Dermis lymphatic vessel endothelial cell (primary cell): ENCODE measurements at places on chromosomes 3 and 15. TPM values are rescaled to one million over a fixed set of nuclear protein-coding genes. Genes with fewer than 3 reads are reported as not detected.

The SPESP1 gene
- total RNA-seq: 2.6 and 4.4 TPM in 2 replicates

The SLC28A2 gene
- not detected in 2 replicates for total RNA-seq

The HGD gene
- 0.11 and 0.26 TPM in 2 replicates for total RNA-seq

The GOLGA6A gene
- not detected in 2 replicates for total RNA-seq

The GAP43 gene
- not detected in 2 replicates for total RNA-seq

The PRRT3 gene
- 0.52 and 0.54 TPM in 2 replicates for total RNA-seq

The CPA3 gene
- total RNA-seq: not detected in 2 replicates

The MFAP1 gene
- total RNA-seq: 18.3 and 22.8 TPM in 2 replicates

The APBA2 gene
- total RNA-seq: 40.9 and 41.3 TPM in 2 replicates

The GPR176 gene
- 7.4 and 8.0 TPM in 2 replicates for total RNA-seq

The INSYN1 gene
- 0.43 and 0.60 TPM in 2 replicates for total RNA-seq

The STAB1 gene
- total RNA-seq: 199 and 423 TPM in 2 replicates

The SERPINI2 gene
- total RNA-seq: not detected in 2 replicates

The SLC7A14 gene
- under 0.01 and 0.11 TPM in 2 replicates for total RNA-seq
